ENCODE measurements at places on chromosomes 13 and 19.

- DNase-seq = peak; percentile 47
These were observed 3.5 kb downstream of the KLF2 start for GRCh38 chr19:16327911-16328823.

GRCh38 chr13:45243077-45243476, 42.2 kb upstream of the KCTD4 start:
- DNase-seq = no peak

DNA sequence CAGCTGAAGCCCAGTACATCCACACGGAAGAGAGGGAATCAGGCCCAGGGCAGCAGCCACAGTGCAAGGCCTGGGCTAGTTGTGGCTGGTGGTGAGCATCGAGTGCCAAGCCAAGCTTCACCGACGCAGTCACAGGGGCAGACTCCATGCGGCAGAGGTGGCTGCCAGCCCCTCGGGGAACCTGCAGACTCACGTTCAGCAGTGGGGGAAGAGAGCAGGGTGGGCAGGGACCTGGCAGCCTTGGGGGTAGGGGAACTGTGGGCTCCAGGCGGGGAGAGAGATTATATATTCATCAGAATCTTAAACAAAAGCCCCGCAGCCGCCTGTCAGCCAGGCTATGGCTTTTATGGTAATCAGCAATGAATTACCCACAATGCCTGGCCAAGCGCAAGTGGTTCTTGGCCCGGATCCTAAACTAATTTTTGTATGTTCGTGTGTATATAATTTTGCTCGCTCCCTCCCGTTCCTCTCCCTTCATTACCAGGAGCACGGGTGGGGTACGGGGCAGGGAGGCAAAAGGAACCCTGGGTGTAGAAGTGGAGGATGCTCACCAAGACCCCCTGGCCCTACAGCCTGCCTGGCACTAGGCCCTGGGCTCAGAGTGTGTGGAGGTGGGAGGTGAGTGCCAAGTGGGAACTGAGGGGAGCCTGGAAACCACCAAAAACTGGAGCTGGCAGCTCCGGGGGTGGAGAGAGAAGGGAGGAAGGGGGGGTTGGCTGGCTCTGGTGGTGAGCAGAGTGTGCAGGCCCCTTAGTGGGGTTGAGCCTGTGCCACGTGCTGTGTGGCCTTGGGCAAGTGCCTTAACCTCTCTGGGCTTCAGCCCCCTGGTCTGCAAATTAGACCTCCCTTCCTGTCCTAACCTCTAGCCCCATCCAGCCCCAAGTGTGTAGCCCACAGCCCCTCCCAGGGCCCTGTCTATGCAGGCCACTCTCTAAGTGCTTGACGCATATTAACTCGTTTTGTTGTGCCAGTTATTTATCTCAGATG, 31.9 kb downstream of the PTPRS start:
- peak; percentile 70 for DNase-seq

DNA sequence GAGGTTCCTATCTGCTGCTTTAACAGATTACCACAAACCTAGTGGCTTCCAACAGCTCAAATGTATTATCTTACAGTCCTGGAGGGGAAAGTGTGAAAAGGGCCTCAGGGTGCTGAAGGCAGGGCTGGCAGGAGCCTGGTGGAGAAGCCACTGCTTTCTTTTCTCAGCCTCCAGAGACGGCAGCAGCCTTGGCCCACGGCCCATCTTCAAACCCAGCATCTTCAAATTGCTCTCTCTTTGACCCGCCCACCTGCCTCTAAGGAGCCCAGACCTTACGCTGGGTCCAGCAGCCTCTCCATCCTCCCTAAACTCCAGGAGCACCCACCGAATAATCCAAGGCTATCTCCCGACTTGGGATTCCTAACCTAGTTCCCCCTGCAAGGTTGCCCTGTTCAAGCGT, 35.6 kb downstream of the C13orf46 start:
- no peak for DNase-seq

- DNase-seq = no peak
These were observed 13.1 kb upstream of the PDE4C start for GRCh38 chr19:18239303-18239702.

GRCh38 chr13:24922387-24922744, 158.4 kb downstream of the RNF17 start:
- no peak for DNase-seq

All from fibroblast of skin of left biceps (primary cell).